ENCODE measurements at places on chromosomes 12 and 14.

GRCh38 chr12:69515394-69515930 is 45.3 kb downstream of the FRS2 start:
- DNase-seq = no peak

- no peak for DNase-seq
These were observed 378.7 kb downstream of the PRKD1 start for GRCh38 chr14:29548948-29549370.

DNA sequence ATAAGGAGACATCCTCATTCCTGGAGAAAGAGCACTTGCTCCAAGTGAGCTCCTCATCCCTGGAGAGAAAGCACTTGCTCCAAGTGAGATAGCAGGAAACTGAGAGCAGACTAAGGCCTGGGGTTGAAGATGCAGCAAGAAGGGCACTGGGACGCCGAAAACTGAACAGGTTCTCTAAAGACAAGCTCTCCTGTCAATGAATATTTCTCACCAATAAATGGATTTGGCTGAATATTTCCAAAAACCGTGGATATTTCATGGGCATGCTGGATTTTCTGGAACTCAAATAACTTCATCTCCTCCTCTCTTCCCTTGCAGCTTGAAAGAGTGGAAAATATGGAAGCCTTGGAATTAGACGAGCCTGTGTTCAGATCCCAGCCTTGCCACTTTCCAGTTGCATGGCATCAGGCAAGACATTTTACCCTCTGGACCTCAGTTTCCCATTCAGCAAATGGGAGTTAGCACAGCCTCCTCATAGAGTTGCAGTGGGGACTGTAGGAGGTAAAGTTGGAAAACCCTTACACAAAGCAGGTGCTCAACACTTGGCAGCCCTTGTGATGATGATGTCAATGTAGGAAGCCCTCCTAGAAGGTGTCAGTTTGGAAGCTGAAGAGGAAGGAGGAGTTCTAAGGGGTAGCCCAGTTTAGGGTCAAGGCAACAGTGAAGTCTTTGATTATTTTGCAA is 4.4 kb upstream of the KRT76 start:
- DNase-seq = no peak

DNA sequence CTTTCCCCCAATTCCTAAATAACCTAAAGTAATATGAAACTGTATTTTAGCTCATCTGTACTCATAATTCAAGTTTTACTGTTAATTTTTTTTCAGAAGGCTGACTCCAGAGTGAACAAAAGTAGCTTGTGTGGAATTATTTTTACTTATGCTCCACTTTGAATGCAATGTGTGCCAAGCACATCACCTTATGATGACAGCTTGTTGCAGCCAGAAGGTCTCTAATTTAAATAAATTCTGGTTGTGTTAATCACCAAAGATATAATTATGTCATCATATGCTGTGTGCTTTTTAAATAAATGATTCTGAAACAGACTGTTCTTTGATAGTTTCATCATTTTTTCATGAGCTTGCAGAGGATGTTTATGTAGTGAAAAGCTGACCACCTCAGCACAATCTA is 283.1 kb downstream of the TMEM117 start:
- no peak for DNase-seq

GRCh38 chr12:107253361-107253760 is 160.0 kb upstream of the CRY1 start:
- no peak for DNase-seq

DNA sequence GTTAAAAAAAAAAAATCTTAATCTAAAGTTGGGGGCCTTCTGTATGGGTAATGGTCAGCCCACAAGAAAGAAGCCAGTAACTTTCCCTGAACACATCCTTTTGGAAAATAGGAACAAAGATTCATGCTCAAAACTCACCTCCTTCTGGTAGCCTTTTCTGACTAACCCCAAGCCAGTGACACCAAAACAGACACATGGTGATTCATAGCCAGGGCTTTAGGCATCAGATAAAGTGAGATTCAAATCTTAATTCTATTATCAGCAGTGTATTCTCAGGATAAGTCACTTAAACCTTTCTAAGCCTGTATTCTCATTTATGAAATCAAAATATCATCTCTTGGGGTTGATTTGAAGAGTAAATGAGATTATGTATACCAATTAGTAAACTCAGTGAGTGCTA is 4.9 kb downstream of the ATP5MC2 start:
- DNase-seq = no peak

DNA sequence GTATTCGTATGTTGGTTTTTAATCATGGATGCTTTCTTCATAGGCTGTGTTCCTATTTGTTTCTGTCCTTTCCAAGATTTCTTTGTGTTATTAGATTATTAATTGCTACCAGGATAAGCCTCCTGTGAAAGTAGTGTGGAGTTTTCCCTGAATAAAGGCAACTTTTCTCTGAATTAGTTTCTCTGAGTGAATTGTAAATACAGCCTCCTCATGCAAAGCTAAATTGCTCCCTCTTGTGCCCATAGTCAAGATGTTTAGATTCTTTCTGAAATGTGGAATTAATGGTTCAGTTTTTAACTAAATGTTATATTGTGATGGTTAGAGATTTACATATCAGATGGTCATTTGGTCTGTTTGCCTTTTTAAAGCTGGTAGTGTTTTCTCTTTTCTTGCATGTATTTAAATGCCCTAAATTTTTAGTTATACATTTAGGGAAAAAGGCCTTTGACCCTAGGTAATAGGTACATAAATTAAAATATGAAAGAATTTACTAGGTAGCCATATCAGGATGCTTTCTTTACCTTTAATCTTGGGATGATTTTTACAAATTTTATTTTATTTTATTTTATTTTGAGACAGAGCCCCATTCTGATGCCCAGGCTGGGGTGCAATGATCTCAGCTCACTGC is 8.9 kb downstream of the APAF1 start:
- no peak for DNase-seq

- DNase-seq = no peak
These were observed 156.0 kb upstream of the PLEKHG7 start for GRCh38 chr12:92546635-92547348.

GRCh38 chr12:120247621-120248030 is 17.9 kb downstream of the PXN start:
- no peak for DNase-seq

DNA sequence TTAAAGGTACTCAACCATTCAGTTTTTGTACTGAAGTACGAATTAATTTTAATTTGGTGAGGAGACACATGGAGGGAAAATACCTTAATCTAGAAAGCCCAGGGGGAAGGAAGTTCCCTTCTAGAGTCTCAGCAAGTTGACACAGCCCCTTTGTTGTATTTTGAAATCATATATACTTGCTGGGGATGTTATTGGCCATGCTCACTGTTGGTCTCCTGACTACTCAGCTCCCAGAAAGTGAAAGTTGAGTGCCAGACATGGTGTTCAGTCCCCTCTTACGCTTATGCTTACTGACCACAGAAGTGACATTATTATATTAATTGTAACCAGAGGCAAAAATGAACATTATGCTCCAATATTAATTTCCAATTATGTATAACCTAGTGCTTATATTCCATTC is 28.1 kb downstream of the ARF6 start:
- no peak for DNase-seq

- no peak for DNase-seq
These were observed 55.4 kb upstream of the FUT8 start for GRCh38 chr14:65357113-65357512.

DNA sequence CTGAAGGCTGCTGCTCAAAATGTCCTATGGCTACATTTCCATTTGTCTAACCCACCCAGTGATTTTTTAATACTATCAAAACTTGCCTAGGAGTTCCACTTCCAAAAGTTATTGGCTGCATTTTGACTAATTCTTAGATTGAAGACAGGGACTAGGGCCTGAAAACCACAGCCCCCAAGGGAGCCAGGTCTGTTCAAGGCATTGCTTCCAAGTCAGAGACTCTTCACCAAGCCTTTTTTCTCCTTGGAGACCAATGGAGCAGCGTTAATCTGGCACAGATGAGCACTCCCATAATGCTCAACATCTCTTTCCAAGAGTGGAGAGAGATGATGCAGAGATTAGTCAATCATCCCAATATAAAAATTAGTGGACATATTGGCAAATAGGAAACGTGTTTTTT is 112.5 kb upstream of the HIF1A start:
- no peak for DNase-seq

- no peak for DNase-seq
These were observed 8.5 kb upstream of the VASH1 start for GRCh38 chr14:76752744-76753143.

DNA sequence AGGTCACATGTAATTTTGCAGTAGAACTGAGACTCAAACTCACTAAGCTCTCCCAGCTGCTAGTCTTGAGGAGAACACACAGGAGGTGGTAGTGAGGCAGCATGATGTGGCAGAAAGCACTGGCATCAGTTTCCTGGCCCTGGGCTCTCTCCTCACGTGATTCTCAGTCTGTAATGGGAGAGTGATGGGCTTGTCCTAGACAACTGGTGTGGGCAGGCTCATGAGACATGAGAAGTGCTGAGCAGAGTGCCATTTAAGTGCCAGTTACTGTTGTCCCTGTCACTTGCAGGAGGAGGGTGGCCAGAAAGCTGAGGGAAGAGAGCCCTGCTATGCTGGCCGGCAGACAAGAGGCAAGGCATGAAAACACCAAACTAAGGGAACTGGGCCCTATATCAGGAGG is 48.5 kb upstream of the OVCH1 start:
- DNase-seq = no peak

DNA sequence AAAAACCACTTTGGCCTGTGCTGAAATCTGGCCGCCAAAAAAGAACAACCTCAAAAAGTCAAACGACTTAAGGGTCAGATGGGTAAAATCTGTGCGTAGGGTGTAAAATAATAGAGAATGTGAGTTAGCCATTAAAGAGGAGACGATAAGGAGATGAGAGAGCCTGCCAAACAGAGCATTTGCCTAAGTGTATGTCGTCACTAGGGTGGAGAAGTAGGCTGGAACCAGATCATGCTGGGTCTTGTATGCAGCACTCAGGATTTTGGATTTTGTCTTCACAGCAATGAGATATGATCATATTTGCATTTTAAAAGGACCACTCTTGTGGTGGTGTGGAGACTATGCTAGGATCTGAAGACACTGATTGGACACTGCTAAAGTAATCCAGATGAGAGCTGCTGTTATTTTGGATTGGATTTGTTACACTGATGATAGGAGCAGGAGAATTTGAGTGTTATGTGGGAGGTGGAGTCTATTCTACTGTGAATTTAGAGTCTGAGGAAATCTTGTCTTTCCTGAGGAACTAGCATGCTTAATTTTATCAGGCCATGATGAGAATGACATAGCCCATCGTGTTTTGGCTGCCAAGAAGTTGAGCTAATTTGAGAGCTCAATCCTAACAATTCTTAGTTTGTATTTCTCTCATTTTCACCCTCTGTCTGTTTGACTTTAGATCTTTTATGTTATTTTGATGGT is 24.8 kb upstream of the DBX2 start:
- no peak for DNase-seq

GRCh38 chr12:98418357-98419075 is 96.9 kb upstream of the TMPO start:
- no peak for DNase-seq

- no peak for DNase-seq
These were observed 598.7 kb downstream of the SOX5 start for GRCh38 chr12:23350808-23351207.

DNA sequence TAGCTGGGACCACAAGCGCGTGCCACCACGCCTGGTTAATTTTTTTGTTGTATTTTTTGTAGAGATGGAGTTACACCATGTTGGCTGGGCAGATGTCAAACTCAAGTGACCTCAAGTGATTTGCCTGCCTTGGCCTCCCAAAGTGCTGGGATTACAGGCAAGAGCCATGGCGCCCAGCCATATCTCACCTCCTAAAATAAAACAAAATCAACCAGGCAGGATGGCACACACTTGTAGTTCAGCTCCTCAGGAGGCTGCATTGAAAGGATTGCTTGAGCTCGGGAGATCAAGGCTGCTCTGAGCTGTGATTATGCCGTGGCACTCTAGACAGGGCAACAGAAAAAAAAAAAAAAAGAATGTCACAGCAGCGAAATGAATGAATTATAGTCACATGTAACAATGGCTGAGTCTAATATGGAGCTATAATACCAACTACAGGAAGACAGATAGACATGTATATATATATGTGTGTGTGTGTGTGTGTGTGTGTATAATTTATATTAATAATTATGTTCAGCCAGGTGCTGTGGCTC is 19.3 kb upstream of the TMEM120B start:
- DNase-seq = no peak

- DNase-seq = no peak
These were observed 335.1 kb downstream of the MED13L start for GRCh38 chr12:115942346-115942745.

GRCh38 chr12:203074-203461 is 10.9 kb downstream of the SLC6A12 start:
- no peak for DNase-seq

- DNase-seq = no peak
These were observed 1103.1 kb downstream of the VRK1 start for GRCh38 chr14:97900196-97900854.

DNA sequence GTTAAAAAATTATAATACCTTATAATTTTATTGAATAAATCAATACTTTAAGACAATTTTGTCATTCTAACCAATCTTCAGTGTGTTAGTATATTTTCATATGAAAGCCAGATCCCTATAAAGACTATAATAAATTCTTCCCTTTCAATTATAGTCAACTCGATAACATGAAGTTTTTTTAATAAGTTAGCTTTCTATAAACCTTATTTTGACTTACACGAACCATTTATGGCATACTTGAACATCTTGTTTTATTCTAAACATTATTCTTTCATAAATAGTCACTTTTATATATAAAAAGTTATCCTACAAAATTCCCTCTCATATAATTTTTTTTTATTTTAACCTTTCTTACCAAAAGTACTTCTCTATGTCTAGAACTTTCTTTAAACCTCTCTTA is 1002.3 kb downstream of the TMEM121 start:
- no peak for DNase-seq

- DNase-seq = no peak
These were observed 1058.4 kb downstream of the LRFN5 start for GRCh38 chr14:42665083-42665482.

- DNase-seq = no peak
These were observed 2.9 kb upstream of the BIN2 start for GRCh38 chr12:51326698-51327439.

GRCh38 chr12:93832131-93832530 is 155.0 kb downstream of the CRADD start:
- DNase-seq = no peak

GRCh38 chr12:46131732-46132469 is 136.9 kb downstream of the SLC38A1 start:
- no peak for DNase-seq

GRCh38 chr14:105160776-105161175 is 7.8 kb downstream of the JAG2 start:
- no peak for DNase-seq

All from activated T-helper 1 cell treated with Interleukin-2 at 50 U/mL for 16 hours (primary cell).